ENCODE measurements at places on chromosomes 4 and X.

DNA sequence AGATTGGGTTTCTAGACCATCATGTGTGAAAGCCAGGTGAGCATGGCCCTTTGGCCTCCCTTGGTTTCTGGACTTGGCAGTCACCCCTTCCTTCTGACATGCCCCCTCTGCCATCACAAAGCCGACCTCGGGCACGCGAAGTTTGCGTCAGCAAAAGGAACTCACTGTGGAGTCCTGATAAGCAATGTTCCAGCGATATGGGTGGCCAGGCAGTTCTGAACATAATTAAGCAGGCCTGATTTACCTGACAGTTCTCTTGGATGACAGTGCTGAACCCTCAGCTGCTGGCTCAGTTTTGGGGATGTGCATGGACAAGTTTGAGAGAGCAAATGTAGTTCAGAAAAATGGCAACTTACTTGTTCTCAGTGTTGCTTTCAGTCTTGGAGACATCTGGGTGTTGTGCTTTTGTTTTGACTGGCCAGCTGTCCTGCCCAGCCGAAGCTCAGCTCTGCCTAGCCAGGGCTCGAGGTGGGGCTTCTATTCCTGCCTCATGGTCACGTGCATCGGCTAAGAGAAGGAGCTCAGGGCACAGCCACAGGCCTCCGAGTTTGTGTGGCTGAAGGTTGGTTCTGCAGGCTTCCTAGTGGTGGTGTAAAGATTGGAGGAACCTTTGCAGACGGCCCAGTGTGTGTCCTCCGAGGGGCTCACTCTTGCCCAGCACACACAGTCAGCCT lies 78.3 kb downstream of the CLDN34 start:
- peak; percentile 90 for DNase-seq

DNA sequence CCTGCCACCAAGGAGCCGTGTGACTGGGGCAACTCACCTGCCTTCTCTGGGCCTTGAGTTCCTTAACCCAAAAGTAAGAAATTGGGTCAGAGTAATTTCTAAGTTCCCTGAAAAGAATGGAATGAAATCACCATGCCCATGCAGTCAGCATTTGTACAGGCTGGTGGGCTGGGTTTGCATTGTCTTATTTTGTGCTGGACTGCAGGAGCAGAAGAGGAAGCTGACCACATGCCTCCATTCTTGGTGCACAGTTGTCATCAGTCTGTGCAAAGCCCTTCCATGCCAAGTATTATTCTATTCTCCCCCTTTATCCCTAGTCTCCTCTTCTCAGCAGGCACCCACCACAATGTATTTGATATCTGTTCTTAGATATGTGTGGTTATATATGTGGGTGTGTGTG lies 56.3 kb downstream of the FHDC1 start:
- peak; percentile 16 for DNase-seq

DNA sequence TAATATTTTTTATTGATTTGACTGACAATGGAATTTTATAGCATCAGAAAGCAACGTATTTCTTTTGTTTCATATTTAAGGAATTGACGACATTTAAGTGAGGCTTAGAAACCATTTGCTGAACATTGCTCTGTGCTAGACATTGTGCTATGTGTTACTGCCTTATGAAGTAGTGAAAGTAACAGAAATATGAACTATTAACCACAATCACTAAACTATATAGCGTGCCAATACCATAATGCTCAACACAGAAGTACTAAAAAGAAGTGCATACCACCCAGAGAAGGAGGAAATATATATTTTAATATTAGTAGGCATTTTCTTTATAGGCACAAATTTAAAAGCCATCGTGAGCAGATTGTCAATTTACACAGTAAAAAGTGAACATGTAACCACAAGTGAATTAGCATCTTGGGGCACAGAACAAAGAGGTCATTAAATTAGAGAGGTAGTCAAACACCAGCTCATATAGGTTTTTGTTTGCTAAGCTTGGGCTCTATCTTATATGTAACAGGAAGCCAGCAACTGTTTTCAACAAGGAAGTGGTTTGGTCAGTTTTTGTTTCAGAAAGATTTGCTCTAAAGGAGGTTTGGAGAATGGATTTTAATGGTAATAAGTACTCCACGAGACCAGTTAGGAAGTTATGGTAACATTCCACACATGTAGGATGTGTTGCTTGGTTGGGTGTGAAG lies 270.7 kb downstream of the GRXCR1 start:
- no peak for DNase-seq

DNA sequence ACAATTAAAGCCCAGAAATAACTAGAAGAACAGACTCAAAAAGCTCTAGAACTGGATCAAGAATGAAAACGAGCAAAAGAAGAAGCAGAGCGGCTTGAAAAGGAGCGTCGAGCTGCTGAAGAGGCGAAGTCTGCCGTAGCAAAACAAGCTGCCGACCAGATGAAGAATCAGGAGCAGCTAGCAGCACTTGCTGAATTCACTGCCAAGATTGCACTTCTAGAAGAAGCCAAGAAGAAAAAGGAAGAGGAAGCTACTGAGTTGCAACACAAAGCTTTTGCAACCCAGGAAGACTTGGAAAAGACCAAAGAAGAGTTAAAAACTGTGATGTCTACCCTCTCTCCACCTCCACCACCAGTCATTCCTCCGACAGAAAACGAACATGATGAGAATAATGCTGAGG lies 56.1 kb upstream of the PPP4R3C start:
- DNase-seq, result no peak

DNA sequence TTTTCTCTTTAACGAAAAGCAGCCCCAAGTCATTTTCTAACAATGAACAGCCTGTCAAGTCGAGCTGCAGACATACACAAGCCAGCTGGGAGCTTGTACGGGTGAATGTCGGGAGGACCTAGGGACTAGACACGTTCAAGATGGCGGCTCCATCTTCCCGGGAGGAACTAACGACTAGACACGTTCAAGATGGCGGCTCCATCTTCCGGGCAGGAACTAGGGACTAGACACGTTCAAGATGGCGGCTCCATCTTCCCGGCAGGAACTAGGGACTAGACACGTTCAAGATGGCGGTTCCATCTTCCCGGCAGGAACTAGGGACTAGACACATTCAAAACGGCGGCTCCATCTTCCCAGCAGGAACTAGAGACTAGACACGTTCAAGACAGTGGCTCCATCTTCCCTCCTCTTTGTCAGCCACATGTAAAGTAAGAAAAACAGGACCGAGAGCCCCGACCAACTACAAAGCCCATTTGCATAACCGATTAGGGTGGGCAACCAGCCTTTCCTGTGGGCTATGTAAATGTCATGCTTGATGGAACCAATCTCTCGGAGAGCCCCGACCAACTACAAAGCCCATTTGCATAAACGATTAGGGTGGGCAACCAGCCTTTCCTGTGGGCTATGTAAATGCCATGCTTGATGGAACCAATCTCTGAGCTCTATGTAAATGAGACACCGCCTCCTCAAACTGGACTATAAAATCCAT lies 175.5 kb downstream of the DHRSX start:
- peak; percentile 78 for DNase-seq

DNA sequence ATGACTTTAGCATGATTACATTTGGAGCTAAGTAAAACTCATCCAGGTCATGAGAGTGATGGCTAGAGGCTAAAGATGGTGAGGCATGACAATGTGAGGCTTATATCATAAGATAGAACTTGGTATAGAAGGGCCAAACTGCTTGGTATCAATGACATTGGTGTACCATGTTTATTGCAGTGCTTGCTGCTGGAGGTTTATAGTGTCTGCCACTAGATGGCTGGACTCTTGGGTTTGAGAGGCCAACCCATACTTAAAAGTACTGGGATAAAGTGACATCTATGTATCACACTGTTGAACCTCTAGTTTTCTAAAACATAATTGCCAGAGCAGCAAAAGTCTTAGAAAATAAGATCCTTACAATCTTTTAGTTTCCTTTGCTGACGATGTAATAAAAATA lies 83.0 kb upstream of the TACR3 start:
- no peak for DNase-seq

- DNase-seq, result no peak
Measured at GRCh38 chr4:157225096-157225495, 4.6 kb downstream of the GRIA2 start.

DNA sequence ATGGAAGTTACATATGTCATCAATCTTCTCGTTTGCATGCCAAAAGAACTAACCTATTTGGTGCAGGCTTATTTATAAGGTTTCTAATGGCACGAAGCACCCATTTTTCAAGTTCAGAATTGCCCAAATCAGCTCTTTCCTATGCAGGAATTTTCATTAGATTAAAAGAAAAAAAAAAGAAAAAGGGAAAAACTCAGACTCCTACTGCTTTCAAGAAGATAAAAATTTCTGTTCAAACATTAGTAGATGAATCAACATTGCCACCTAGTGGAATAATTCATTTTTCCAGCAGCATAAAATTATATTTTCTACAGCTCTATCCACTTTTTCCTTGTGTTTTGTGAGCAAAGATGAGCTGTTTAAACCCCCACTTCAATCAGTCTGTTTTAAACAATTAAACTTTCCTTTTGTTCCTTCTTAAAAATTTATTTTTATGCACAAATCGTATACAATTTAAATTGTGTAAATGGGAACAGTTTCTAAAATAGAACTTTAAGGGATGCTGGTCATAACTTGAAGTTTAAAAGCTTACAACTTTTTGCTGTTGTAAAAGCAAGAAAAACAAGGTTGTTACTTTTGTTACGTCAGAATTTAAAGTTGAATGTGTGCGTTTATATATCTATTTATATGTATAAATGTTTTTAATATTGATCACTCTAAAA lies 309.9 kb downstream of the ARAP2 start:
- peak; percentile 38 for DNase-seq

GRCh38 chrX:18377796-18378195 lies 23.3 kb upstream of the SCML2 start:
- DNase-seq, result peak; percentile 55

DNA sequence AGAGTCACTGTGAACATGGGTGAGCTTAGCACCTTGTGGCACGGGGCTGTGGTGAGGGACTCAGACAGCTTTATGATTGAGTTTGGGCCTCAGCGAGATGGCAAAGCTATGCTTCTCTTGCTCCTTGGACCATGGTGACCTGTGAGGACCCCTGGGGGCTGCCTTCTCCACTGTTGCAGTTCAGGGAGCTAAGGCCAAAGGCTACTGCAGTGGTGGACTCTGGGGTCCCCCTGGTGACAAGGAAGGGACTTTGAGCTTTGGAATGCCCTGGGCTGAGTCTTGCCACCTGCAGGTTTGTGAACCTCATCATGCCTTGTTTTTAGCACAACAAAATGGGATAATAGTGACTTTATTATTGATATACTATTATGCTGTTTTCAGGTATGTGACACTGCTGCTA lies 36.5 kb downstream of the TBL1X start:
- DNase-seq, result no peak

DNA sequence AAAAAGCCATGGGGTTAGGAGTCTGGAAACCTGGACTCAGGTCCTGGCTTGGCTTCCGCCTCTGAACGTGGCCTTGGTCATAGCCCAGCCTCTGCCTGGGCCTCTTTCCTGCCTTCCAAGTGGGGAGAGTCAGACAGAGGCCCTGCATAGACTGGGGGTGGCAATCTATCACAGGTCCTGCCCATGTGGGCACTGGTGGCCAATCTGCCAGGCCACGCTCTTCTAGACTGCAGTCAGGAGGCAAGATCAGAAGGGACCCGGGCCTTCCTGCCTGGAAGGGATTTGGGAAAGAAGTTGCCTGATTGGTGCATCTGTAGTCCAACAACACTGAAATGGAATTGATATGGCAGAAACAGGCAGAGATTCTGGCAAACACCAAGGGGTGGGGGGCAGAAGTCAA lies 46.1 kb downstream of the CNGA2 start:
- DNase-seq, result no peak

GRCh38 chr4:49063670-49064069 lies 77.6 kb downstream of the CWH43 start:
- no peak for DNase-seq

GRCh38 chr4:133759428-133759827 lies 442.2 kb downstream of the PABPC4L start:
- DNase-seq, result no peak

DNA sequence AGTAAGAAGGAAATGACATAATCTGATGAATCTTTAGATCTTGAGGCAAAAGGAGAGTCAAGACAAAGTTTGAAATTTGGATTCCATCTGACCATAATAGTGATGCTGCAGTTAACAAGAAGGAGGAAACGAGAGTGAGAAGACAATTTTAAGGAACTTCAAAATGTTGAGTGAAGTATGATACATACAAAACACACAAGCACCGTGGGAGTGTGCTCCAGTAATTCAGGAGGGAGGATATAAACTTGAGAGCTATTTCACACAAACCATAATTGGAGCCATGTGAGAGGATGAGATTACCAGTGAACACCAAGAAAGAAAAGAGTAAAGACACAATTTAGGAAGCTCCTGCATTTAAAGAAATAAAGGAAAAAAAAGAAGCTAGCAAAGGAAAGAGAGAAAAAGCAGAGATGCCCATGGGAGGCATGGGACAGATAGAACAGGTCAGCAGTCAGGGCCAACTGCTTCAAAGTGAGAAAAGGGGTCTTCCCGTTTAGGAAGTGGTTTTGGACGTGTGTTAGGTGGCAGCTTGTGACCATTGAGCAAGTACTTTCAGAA lies 150.7 kb upstream of the SLC7A11 start:
- DNase-seq, result no peak

DNA sequence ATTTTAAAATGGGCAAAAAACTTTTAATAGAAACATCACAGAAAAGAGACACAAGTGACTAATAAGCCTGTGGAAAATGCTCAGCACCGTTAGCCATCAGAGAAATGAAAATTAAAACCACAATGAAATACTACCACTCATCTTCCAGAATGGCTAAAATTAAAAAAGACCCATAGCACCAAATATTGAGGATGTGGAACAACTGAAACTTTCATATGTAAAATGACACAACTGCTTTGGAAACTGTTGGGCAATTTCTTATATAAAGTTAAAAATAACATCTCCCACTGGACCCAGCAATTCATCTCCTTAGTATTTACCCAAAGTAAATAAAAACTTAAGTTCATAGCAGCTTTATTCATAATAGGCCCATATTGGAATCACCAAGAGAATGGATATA lies 94.2 kb downstream of the TENM3 start:
- no peak for DNase-seq

GRCh38 chr4:153844144-153844543 lies 55.3 kb upstream of the SFRP2 start:
- DNase-seq, result no peak

- no peak for DNase-seq
Measured at GRCh38 chr4:145406970-145407369, 74.7 kb upstream of the SMAD1 start.

DNA sequence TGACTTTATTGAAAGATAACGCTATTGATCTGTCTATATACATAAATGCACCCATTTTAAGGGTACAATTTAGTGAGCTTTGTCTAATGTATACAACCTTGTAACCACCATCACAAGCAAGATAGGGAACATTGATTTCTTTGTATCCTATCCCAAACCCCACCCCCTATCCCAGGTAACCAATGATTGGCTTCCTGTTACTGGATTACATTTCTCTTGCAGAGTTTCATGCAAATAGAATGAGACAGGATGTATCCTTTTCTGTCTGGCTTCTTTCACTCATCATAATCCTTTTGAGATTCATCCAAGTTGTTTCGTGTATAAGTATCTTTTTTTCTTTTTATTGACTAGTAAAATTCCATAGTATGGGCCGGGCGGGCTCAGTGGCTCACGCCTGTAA lies 1.6 kb upstream of the GRIPAP1 start:
- no peak for DNase-seq

DNA sequence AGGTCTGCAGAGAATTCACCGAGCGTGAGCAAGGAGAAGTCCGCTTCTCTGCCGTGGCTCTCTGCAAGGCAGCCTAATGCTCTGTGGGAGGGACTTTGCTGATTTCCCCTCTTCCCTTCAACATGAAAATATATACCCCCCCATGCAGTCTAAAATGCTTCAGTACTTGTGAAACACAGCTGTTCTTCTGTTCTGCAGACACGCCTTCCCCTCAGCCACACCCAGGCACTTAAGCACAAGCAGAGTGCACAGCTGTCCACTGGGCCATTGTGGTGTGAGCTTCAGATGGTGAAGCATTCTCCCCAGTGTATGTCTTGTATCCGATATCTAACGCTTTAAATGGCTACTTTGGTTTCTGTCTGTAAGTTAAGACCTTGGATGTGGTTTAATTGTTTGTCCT lies 11.3 kb downstream of the UCHL1 start:
- no peak for DNase-seq

All from hematopoietic multipotent progenitor cell treated with erythropoietin and hydrocortisone succinate and interleukin-3 and kit ligand, for 8 days (in vitro differentiated cells).